ENCODE measurements at places on chromosomes 12 and 14.

DNA sequence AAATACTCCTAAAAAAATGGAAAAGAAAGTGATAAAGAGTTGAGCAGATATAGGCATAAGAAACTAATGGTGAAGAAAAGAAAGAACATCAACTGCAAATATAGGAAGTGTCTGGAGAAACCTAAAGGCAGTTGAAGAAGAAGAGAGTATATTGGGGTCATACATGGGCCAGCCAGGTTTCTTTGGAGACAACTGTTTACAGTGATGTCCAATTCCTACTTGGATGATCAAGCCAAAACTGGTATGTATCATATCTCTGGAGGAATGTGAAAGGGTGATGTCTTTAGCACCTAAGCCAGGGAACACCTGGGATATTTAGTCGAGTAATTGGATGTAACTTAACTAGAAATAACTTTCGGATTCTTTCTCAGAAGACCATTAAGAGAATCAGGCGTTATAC lies 129.3 kb upstream of the FLRT2 start:
- no peak for DNase-seq

DNA sequence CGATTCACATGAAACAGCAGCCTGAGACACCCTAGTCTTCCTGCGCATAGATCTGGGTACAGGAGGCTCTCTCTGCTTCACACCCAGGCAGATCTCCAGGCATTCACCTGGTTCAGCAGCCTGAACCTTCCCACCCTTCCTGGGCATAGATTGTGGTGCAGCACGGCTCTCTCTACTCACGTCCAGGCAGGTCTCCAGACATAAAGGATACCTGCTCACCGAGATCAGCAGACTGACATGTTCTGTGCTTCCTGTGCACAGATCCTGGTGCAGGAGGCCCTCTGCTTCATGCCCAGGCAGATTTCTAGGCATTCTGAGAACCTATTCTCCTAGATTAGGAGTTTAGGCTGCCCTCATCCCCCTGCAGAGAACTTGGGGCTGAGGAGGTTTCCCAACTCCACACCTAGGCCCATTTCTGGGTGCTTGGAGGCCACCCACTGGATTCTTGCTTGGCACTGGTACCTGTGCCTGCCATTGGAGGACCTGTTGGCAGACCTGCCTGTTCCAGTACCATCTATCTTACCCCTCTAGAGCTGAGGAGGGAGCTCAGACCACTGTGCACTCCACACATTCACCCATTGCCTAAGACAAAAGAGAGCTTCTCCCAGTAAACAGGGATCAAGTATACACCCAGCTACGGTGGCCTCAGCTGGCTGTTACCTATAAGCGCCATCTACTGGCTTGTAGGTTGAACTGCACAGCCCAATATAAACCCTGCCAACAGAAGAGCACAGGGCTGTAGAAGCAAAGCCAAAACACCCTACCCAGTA lies 28.0 kb upstream of the GARIN6 start:
- DNase-seq, result no peak

GRCh38 chr12:131242741-131243496 lies 289.2 kb downstream of the ADGRD1 start:
- DNase-seq, result no peak

DNA sequence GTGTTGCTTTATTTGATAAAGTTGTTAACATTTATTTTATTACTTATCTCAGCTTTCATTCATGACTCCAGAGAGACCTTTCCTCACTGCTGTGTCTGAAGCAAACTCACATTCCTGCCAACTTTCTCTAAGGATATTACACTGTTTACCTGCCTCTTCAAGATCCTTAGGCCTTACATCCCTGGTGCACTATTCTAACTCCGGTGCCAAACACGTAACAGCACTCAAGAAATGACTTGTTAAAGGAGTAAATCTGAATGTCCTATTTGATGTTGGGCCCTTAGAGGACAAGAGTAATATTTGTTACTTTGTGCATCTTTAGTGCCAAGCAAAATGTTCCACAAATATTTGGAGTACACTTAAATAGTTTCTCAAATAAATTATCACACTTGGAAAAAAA lies 324.1 kb upstream of the FLRT2 start:
- DNase-seq, result no peak

DNA sequence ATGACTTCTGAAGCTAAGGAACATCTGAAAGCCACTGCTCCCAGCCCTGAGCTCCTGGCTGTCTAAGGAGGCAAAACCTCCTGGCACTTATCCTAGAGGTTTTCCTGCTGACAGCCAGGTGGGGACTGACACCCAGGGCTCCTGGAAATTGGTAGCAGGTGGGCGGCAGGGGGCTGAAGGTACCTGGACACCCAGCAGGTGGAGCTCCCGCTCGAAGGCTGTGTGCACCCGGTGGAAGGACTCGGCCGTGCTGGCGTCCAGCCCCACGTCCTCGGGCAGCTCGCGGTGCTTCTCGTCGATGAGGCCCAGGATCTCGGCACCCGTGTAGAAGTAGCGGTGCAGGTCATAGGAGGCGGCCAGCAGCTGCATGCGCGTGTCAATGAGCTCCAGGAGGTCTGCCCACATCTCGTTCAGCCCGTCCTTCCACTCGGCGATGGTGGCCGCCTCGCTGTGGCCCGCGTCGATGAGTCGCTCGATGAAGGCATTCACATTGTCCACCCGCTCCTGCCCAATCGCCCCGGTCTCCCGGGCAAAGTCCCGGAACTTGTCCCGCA lies 68.2 kb downstream of the PLEKHG3 start:
- DNase-seq, result no peak

- DNase-seq, result no peak
Measured at GRCh38 chr14:53126731-53127130, 26.4 kb downstream of the DDHD1 start.

GRCh38 chr12:102571889-102572288 lies 91.5 kb upstream of the IGF1 start:
- no peak for DNase-seq

- no peak for DNase-seq
Measured at GRCh38 chr12:93245543-93245942, 132.2 kb upstream of the NUDT4 start.

- DNase-seq, result no peak
Measured at GRCh38 chr12:62785941-62786559, 148.9 kb downstream of the PPM1H start.

GRCh38 chr12:78343657-78344056 lies 513.0 kb downstream of the NAV3 start:
- DNase-seq, result no peak

- DNase-seq, result peak; percentile 45
Measured at GRCh38 chr14:101069666-101070362, 166.3 kb upstream of the RTL1 start.

DNA sequence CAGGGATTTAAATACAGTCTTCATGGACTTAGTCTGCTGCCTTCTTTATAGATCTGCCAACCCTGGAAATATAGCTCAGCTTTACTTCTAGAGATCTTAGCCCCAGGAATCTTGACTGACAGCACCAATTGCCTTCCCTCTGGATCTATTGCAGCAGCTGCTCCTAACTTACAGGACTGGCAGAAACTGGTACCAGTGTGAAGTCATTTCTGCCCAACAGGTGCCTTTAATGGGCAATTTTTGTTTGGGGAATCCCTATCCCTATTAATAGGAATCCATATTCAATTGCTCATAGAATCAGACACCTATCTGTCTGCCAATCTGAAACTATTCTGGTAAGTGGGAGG lies 27.2 kb downstream of the SPX start:
- no peak for DNase-seq

DNA sequence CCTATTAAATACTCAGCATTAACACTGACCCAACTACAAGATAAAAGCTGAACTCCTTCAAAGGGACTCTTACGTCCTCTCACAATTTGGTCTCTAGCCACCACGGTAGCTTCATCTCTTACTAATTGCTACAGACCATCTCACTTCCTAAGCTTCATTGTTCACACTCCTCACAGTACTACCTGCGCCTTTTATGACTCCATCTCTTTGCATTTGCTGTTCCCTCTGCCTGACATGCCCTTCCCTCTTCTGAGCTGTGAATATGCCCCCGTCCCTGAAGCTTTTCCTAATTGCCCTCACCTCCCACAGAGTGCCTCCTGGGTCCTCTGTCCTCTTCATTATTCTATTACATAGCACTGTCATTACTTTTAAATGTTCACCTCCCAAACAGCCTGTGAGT lies 2.5 kb downstream of the EEA1 start:
- no peak for DNase-seq

GRCh38 chr12:46459861-46460545 lies 87.4 kb upstream of the SLC38A2 start:
- no peak for DNase-seq

DNA sequence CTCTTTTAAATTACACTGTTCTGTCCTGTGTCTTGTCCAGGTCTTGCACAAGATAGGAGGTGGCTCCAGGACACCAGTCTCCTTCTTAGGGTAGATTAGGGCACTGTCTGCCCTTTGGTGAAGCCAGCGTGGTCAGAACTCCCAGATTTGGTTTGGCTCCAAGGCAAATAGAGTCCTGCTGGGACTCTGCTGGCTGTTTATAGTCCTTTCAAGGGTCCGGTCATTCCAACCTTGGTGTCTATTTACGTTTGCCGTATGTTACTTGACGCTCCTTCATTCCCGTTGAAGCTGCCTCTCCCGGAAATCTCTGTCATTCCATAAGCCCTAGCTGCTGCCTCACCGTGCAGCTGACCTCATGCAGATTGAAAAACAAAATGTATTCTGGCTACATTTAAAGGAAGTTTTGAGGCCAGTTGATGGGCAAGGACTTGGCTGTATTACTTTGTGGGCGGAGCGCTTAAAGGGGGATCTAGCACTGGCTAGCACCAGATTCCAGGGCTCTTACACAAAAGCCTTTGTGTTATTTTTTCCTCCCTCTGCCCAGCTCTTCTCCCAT lies 180.6 kb downstream of the AKAP6 start:
- DNase-seq, result peak; percentile 85

GRCh38 chr14:21068521-21069387 lies 1.4 kb upstream of the ARHGEF40 start:
- DNase-seq, result no peak

DNA sequence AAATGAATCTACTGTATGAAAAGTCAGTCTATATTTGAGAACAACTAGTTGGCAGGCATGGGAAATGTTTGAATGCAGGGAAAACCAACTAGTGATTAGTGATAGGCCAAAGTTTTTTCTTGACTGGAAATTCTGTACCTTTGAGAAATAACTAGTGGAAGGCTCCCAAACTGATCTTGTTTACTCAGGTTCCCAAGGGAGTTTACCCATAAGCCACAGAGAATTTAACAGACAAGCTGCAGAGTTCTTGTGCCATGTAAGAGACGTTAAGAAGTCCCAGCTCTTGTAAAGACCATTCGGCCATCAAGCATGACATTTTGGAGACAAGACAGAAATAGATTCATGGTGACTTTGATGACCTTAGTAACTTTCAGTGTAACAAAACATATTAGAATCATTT lies 1882.8 kb upstream of the SEL1L start:
- no peak for DNase-seq

- DNase-seq, result no peak
Measured at GRCh38 chr12:14948672-14949071, 10.3 kb upstream of the ERP27 start.

DNA sequence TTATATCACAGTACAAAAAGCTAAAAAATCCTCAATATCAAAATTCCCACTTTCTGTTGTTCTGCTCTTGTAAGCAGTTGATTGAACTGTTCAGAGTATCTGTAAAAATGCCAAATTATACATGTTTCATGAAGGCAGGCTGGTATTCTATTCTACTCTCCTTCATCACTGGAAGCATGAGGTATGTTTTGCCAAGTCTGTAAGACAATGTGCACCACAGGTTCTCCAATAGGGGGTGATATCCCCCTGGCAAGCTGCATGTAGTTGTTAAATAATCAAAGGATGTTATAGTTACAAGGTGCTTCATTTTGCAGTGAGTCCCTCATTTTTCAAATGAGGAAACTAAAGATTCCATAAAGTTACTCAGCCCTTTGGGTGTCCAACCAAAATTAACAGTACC lies 15.1 kb upstream of the NEK9 start:
- DNase-seq, result no peak

GRCh38 chr12:3600039-3600720 lies 109.2 kb downstream of the PRMT8 start:
- DNase-seq, result no peak

GRCh38 chr14:54169254-54169924 lies 212.8 kb upstream of the BMP4 start:
- DNase-seq, result no peak

GRCh38 chr14:57560681-57561080 lies 67.0 kb upstream of the CCDC198 start:
- no peak for DNase-seq

DNA sequence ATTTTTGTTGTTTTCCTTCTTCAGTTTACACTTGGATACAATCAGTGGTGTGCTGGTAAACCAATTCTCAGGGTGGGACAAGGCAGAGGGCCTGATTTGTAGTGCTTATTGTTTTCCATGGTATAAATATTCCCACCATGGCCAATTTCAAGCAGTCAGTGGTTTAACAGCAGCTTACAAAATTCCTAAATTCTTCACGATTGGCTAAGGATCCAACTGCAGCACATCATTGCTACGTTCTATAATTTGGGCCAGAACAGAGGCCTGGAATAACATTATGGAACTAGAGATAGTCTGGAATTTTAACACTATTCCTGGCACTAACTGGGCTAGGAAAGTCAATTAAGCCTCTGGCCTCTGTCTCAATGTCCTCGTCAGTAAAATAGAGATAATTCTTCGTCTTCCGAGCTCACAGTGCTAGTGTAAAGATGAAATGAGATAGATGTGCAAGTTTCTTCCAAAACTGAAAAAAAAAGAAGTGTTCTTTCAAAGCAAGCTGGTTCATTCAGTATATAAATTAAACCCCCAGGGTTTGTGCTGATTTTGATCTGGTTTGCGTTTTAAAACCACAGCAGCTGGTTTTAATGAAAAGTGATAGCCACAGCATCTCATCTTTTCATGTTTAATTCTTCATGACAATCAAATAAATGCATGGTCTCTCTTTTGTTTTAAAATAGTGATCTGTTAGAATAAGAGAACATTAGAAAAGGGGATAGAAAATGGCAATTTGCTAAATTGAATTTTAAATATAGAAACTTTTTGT lies 104.1 kb downstream of the EPS8 start:
- DNase-seq, result no peak

DNA sequence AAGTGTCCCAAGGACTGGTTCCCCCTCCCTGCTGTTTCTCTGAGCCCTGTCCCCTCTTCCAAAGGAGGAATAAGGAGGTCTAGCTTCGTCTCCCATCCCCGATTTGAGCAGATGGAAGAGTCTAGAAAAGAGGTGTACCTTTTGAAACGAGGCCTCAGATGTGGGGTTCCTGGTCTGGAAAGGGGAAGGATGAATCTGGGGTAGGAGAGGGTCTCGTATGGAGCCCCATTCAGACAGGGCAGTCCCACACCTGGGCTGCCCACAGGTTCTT lies 13.3 kb downstream of the MEG3 start:
- no peak for DNase-seq

- no peak for DNase-seq
Measured at GRCh38 chr14:90728951-90729350, 87.3 kb downstream of the TTC7B start.

GRCh38 chr14:55532645-55533344 lies 47.2 kb upstream of the KTN1 start:
- no peak for DNase-seq

- DNase-seq, result no peak
Measured at GRCh38 chr12:43789941-43790340, 16.2 kb downstream of the TWF1 start.

GRCh38 chr14:64929014-64929359 lies 13.6 kb downstream of the GPX2 start:
- no peak for DNase-seq

Data from coronary artery (tissue), 2 donors.